DMS79 (cell line): ENCODE measurements at places on chromosomes 3 and 15.

DNA sequence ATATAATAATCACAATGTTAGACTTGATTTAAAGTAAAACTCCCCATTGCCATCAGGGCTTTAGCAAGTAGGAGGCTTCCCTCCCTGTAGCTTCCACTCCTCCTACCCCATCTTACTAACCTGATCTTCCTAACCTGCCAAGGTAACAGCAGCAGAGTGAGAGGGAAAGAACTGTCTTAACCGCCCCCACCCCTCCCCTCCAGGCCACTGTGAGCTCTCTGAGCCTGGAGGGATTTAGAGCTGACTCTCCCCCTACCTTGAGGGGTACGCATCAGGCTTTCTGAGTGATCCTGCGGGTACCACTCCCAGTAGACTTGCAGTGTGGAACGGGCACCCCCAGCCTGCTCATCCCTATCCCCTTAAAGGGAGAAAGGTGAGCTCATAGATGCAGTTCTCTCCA is 11.4 kb upstream of the PRSS50 start:
- DNase-seq = no peak

DNA sequence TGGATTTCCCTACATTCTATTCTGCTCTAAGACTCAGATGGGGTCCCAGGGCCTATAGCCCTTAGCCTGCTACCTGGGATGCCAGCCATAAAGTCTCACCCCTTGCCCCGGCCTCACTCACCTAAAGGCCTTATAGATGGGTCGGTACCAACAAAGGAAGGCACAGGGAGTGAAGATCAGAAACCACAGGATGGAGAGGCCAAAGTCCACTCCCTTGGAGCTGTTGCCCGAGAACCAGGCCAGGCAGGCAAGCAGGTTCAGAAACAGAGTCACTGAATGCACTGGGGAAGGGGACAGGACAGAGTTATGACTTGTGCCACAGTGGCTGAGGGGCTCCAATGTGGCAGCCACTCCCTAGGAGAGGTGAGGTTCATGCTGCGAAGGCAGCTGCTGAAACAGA is 7.4 kb upstream of the ULK3 start:
- no peak for DNase-seq

GRCh38 chr15:98840053-98840452 is 167.5 kb downstream of the PGPEP1L start:
- no peak for DNase-seq

- DNase-seq = no peak
These were observed 27.3 kb upstream of the TRAK1 start for GRCh38 chr3:42063888-42064287.

- DNase-seq = no peak
These were observed 9.4 kb upstream of the MGLL start for GRCh38 chr3:127831723-127832172.

DNA sequence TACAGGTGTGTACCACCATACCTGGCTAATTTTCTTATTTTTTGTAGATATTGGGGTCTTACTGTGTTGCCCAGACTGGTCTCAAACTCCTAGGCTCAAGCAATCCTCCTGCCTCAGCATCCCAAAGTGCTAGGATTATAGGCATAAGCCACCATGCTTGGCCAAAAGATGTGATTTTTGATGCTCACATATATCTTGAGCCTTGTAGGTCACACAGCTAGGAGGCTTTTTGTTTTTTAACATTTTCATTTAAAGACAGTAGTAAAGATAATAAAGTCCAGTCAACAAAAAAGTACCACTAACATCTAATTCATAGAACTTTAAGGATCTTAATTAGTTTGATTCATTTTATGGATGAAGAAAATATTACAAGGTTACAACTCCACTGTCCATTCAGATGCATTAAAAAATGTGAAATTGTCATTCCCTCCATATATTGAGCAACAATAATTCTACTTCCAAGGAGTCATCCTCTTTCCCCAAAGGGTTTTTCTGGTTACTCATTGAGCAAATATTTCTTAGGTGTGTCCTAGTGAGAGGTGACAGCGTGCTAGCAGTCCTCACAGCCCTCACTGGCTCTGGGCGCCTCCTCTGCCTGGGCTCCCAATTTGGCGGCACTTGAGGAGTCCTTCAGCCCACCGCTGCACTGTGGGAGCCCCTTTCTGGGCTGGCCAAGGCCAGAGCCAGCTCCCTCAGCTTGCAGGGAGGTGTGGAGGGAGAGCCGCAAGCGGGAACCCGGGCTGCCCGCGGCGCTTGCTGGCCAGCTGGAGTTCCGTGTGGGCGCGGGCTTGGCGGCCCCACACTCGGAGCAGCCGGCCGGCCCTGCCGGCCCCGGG is 8.3 kb upstream of the TASOR start:
- DNase-seq = no peak

GRCh38 chr3:74613060-74613459 is 1.4 kb downstream of the CNTN3 start:
- DNase-seq = no peak
